ENCODE measurements at places on chromosomes 6 and 20.

DNA sequence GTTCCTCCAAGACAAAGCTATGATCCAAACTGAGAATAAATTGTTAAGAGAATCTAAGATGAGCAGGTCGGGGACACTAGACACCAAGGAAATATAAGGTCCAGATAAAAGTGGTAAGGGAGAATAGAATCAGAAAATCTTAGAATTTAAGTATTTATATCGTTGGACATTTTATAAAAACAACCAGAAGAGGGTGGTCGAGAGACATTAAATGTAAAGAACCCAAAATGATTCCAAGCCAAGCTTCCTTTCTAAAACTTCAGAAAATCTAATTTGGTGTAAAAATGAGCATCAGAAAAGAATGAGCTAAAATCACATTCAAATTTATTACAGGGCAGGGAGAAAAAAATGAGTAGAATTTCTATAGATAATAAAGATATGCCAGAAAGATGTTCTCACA is 97.8 kb upstream of the OGFRL1 start:
- no peak for DNase-seq

GRCh38 chr20:1633535-1633934 is 13.7 kb upstream of the SIRPB1 start:
- DNase-seq = no peak

- DNase-seq = no peak
Measured at GRCh38 chr6:4209196-4209595, 73.8 kb upstream of the ECI2 start.

DNA sequence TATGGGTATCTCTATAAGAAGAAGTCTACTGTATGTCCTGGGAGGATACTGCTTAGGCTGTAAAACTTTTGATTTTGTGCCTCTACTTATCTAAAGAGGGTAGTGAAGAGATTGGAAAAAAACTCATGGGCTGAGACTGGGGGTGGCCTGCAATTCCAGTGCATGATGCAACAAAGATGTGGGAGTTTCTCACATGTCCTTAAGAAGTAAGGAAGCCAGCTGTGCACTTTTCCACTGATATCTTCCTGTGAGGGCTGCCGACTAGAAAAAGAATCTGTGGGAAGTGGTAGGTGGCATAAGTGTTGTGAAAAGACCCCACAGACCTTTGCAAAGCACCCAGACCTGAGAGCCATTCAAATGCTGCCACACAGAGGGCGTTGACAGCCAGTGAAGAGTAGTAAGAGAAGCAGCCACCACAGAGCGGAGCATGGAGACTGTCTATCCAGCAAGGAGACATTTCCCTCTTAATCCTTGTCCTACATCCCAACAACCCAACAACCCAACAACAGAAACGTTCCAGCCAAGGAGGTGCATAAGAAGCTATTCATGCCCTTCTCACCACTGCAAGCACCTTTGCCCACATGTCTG is 65.1 kb downstream of the PFDN4 start:
- DNase-seq = no peak

DNA sequence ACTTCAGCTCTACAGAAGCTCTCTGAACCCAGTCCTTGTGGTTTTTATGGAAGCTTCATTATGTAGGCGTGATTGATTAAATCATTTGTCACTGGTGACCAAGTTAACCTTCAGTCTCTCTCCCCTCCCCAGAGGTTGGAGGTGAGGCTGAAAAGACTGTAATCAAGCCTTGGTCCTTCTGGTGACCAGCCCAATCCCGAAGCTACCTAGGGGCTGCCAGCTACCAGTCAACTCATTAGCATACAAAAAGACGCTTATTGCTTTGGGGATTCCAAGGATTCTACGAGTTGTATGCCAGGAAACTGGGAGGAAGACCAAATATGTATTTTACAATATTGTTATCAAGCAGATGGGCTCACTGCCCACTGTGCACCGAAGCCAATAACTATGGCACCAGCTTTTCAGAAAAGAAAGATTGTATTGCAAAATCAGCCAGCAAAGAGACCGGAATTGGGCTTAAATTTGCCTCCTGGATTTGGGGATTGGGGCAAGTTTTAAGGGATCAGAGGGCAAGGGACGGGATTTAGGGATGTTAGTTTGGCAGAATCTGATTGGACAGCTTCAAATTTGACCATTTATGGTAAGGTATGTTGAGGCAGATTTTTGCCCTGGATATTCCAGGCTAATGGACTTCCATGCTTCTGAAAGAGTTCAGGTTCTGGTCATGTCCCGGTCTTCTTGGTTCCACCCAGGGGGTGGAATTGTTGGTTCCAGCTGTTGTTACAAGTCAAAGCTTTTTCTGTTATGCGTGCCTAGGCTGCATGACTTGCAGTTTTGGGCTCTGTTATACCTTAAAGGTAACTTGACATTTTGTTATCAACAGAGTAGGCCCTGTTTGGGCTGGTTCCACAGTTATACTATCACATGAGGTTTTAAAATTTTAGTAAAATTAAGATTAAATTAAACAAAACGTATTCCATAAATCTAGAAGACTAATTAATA is 167.4 kb downstream of the COL9A1 start:
- no peak for DNase-seq

- DNase-seq = no peak
Measured at GRCh38 chr20:1563598-1563997, 6.1 kb upstream of the SIRPD start.

- no peak for DNase-seq
Measured at GRCh38 chr20:47269309-47270165, 87.0 kb downstream of the ZMYND8 start.
